Uterus (tissue), 4 donors: ENCODE measurements at places on chromosomes 2 and 18. TPM values are rescaled to one million over a fixed set of nuclear protein-coding genes. Genes with fewer than 3 reads are reported as not detected.

- no peak for DNase-seq
Observed at GRCh38 chr2:238462782-238463396, 36.2 kb downstream of the ASB1 start.

The IL36RN gene
- not detected for total RNA-seq

- no peak for DNase-seq
Observed at GRCh38 chr2:3201281-3201680, 176.3 kb downstream of the EIPR1 start.

- peak; percentile 88 for DNase-seq
Observed at GRCh38 chr2:128563348-128563687, 244.7 kb upstream of the HS6ST1 start.
